ENCODE measurements at places on chromosomes 1 and 21.

- DNase-seq = no peak
These were observed 9.7 kb upstream of the AADACL4 start for GRCh38 chr1:12634156-12634555.

DNA sequence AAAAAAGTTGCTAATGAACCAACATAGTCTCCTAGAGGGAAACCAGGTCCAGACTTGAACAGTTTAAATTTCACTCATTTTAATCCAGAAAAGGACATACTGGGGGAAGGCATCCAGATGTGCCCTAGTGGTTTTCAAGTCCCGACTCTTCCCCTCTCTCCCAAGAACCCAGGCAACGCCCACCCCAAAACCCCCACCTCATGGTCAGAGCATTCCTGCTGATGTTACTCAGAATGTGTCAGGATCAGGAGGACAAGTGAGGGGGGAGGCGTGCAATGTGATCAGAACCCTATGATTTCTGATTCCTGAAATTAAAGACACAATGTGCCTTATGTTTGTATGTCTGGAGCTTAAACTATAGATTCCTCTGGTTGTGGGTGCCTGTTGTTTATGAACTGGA lies 1.6 kb upstream of the CTSK start:
- no peak for DNase-seq

DNA sequence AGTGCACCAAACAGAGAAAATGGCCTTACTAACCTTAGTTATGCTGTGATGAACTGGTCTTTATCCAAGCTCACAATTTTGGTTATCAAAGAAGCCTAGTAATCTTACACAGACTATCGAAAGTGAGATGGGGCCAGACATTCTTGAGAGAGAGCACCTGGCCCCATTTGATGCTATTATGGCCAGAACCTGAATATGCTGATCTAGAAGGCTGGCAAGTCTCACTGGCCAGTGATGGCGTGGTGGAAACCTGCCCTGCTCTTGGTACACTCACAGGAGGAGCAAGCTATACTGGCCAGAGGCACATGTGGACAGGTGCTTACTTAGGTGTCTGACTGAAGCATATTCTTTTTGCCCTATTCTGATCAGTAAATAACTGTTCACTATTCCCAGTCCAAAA lies 357.8 kb upstream of the ZRANB2 start:
- no peak for DNase-seq

- DNase-seq = no peak
These were observed 4.8 kb upstream of the DNAJC28 start for GRCh38 chr21:33496345-33496744.

DNA sequence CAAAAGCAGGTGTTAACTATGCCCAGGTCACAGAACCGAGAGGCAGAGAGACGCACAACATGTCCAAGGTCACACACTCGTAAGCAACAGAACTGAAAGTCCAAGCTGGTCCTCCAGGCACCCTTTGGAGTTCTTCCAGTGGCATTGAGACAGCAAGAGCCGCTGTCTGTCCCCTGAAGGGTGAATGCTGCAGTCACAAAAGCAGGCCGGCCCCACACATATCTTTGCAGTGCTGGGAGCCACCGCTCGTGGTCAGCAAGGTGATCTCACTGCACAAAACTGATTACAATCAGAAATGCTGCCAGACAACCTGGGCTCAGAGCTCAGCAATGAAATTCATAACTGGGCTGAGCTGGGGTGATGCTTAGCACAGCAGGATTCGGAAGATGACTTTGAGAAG lies 47.4 kb upstream of the RAB4A start:
- DNase-seq = no peak

- DNase-seq = peak; percentile 87
These were observed 9.8 kb upstream of the PRSS38 start for GRCh38 chr1:227805606-227806197.

- no peak for DNase-seq
These were observed 1.2 kb upstream of the LRRC53 start for GRCh38 chr1:74513411-74514300.

DNA sequence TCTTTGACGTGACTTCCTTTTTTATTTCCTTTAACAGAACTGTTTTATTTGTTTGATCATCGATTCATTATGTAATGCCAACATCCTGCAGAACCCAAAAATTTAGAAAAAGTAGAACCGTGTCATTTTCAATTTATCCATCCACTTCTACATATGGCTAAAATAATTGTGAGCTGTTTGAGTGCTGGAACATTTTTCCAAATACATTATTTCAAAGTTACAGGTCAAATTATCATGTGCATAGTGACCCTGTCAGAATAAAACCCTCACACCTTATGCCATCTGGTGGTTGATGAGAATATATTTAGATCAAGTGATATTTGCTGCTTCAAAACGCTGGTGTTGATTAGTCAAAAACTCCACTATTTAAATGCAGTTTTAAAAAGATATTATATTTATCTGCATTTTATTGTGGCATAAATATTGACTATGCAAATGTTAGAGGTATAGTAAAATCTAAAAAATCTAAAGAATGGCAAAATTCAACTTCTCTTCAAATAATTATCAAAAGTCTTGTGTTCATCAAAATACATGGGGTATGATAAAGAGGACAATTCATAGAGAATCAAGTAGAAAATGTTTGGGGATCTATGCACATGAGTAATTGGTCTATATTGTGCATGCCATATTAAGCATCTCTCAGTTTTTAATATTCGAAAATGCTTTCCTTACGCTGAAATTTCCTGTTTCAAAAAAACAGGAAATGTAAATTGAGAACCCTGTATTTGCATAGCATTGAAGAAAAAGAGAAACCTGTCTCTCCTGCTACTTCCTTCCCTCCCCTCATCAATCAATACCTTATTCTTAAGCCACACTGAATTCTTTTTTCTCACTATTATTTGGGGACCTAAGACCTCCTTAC lies 39.7 kb downstream of the UBE2U start:
- DNase-seq = no peak

DNA sequence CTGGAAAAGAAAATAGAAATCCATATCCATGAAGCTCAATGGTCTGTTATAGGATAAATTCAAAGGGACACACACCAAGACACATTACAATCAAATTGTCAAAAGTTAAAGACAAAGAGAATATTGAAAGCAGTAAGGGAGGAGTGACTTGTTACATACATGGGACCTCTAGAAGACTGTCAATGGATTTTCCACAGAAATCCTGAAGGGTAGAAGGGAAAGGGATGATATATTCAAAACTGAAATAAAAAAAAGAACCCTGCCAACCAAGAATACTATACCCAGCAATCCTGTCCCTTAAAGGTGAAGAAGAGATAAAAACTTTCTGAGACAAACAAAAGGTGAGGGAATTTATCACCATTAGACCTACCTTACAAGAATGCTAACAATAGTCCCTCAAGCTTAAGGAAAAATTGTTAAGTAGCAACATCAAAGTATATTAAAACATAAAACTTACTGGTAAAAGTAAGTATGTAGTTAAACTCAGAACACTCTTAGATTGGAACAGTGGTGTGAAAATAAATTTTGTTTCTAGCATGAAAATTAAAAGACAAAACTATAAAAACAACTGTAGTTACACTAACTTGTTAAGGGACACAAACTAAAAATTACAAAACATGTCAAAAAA lies 103.2 kb upstream of the APP start:
- DNase-seq = no peak

DNA sequence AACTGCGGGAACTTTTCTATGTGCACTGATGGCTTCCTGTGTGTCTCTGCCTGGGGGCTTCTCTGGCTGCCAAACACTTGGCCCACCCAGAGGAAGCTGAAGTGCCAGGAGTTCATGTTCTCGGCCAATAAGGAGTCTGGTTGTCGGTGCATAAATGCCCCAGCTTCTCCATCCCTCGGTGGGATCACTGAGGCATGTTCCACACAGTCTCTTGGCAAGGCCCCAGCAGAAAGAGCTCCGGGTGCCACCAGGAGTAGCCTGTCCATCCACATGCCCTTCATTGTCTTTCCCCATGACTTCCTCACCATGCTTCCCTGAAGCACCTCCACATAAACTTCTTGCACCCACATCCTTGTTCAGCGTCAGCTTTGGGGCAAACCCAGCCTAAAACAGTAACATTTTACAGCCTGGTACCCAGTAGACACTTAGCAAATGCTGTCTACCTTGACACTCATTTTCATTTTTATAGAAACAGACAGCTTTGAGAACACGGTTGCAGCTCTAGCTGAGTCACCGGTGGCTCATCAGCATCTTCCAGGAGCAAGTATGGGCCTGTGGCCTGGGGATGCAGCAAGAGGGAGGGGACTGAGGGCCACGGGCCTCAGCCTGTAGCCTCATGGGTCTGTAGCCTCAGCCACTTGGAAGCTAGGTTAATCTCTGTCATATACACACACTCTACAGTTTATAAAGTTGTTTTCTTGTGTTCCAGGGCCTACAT lies 14.8 kb upstream of the CDCP2 start:
- DNase-seq = no peak

GRCh38 chr1:155006601-155007101 lies 4.0 kb downstream of the ZBTB7B start:
- DNase-seq = no peak

DNA sequence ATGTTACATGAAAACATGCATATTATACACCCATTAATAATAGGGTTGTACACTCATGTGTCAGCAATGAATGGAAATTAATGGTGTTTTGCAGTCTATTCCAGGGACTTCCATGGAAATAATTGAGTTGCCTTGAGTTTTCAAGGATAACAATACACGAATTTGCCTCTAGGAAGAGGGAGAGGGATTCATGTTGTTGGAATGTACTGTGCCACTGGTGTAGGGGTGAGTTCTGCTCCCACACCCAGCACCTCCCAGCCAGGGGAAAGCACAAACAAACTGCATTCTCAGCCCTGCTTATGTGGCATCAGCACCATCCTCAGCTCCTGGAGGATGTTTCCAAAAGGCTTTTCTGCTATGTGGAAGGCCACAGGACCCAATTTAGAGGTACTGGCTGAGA lies 57.8 kb downstream of the BCAR3 start:
- peak; percentile 92 for DNase-seq
